ENCODE measurements at places on chromosomes 12 and 14.

GRCh38 chr12:94151582-94151981 lies 3.2 kb downstream of the PLXNC1 start:
- DNase-seq, result no peak

- no peak for DNase-seq
Observed at GRCh38 chr12:44816446-44817017, 59.6 kb downstream of the NELL2 start.

- DNase-seq, result no peak
Observed at GRCh38 chr12:27751386-27752047, 28.5 kb upstream of the KLHL42 start.

GRCh38 chr12:131123817-131124216 lies 170.1 kb downstream of the ADGRD1 start:
- DNase-seq, result no peak

GRCh38 chr12:112446008-112446725 lies 27.4 kb downstream of the PTPN11 start:
- DNase-seq, result no peak

- DNase-seq, result peak; percentile 54
Observed at GRCh38 chr12:123891516-123892179, 81.0 kb downstream of the CCDC92 start.

DNA sequence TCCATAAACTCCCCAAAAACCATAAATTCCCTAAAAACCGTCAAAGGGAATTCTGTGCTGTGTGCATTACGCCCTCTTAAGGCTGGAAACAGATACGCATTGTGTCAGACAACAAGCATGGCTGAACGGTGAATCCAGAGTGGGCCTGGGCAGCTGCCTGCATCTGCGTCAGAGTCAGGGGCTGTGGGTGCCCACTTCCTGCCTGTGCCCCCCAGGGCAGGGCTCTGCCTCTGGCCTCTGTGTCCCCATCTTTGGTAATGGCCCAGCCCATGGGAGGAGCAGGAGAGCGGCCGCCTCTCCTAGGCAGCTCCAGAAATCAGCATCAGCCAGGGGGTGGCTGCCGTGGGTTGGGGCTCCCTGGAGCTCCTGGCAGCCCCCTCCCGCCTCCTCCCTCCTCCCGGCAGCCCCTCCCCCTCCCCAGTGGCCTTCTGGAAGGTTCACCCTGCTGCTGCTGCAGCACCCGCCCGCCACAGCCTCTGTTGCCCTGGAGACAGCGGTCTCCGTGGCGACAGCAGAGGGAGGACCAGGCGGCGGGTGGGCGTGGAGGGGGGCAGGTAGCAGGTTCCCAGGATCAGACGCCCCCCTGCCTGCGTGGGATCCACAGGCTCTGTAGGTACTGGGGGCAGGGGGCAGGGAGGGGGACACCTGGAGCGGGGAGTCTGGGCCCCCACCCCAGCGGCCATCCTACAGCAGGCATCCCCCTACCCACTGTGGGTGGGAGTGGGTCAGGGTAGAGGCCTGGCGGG lies 5.9 kb downstream of the MMP17 start:
- DNase-seq, result no peak

DNA sequence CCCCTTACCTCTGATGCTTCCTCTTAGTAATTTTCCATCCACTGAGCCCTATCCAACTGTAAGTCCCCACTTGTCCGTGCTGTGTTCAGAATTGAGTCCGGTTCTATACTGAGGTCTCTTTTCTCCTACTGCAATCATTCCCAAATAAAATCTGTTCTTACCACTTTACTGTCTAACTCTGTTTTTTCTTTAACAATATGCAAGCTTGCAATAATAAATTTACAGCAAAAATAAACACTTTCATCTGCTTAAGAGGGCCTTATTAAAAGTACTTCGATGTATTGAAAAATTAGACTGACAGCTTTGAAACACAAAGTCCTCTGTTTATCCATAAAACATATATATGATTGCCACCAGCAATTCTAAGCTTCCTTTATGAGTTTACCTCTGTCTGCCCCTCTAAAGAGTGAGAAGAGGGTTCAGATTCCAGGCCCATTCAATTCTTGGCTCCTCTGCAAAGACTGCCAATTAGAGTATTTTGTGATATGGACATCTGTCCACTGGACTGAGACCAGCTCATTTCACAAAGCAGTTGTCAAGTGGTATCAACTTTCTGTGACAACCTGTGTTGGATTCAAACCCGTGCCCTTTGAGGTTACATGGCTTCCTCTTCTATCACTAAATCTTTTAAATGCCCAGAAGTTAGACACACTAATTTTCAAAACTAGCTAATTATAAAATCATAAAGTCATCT lies 39.9 kb upstream of the G2E3 start:
- no peak for DNase-seq

GRCh38 chr12:19161216-19161615 lies 31.7 kb downstream of the PLEKHA5 start:
- DNase-seq, result no peak

DNA sequence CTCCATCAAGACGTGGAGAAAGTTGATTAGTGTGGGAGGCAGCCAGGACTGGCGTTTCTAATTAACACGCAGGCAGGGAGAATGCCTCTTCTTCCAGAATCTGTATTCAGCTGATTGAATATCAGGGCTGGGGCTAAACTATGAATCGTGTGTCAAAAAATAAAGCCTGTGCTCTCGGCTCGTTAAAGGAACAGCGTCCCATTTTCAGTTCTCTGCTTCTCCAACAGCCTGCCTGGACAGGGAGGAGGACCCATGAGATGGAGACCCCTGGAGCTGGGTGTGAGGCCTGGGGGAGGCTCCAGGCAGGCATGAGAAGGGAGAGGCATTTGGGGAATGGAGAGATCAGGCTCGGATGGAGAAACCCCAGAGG lies 28.6 kb upstream of the LHX5 start:
- no peak for DNase-seq

DNA sequence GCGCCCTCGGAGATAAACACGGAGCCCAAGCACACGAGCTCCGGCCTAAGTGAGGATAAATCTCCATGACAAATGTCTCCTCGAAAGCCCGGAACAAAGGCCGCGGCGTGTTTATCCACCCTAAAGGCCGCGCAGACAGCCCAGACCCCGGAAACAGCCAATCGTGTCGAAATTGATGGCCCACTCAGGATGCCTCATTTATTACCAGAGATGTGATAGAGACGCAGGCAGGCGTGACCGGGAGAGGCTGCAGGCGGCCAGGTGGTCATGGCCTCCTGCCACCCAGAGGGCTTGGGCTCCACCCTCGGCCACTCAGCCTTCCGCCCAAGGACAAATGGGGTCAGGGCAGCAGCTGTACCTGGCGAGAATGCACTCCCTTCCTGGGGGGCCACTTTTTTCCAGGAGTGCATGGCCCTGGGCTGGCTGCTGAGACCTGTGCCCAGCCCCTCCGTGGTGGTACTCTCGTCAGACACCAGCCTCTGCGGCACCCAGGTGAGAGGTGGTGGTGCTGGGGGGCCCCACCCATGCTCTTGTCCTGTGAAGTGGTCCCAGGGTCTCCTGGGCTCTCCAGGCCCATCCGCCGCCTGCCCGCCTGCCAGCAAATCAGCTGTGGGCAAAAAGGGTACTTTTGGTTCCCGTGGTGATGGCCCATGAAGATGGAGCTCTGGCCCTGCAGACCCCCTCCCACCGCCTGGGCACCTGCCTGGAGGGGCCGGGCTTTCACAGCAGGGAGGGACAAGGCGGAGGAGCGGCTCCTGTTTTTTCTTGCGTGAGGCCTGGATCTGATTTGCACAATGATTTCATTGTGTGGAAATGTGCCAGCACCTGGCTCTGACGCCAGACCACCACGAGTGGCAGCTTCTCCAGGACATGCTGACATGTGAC lies 211.5 kb upstream of the C14orf180 start:
- DNase-seq, result no peak

GRCh38 chr12:117522559-117522958 lies 161.1 kb upstream of the NOS1 start:
- DNase-seq, result no peak

DNA sequence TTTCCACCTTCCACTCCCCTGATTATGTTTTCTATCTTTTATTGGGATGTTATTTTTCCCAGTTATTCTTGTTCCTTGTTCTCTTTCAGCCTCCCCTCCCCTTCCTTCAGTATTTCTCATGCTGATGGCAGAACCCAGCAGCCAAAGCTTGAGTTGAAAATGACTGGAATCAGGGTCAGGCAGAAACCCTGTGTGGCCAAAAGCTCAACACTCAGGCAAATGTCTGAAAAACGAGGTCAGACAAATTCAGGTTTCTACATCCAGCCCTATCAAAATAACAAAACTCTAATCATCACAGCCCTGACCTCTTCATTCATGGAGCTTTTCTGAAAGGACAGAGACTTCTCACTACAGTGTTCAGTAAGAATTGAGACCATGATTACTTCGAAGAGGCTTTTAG lies 134.6 kb downstream of the PTPRR start:
- DNase-seq, result no peak

DNA sequence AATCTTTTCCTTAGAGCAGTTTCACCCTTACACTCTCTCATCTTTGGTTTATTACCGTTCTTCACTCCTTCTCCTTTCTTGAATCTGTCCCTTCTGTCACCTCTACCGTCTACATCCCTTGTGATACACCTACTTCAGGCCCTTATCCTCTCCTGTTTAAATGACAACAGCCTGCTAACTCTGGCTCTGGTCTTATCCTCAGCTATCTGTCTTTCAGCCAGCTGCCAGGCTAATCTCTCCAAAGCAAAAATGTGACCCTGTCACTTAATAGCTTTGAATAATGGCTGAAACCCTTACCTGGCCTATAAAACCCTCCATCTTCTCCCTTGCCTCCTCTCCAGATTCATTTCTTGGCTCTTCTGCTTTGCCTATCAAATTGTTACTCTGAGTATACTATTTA lies 32.3 kb downstream of the BEST3 start:
- DNase-seq, result no peak

GRCh38 chr12:43357141-43357540 lies 194.9 kb downstream of the ADAMTS20 start:
- DNase-seq, result no peak

GRCh38 chr14:65167072-65167645 lies 64.8 kb upstream of the MAX start:
- peak; percentile 20 for DNase-seq

DNA sequence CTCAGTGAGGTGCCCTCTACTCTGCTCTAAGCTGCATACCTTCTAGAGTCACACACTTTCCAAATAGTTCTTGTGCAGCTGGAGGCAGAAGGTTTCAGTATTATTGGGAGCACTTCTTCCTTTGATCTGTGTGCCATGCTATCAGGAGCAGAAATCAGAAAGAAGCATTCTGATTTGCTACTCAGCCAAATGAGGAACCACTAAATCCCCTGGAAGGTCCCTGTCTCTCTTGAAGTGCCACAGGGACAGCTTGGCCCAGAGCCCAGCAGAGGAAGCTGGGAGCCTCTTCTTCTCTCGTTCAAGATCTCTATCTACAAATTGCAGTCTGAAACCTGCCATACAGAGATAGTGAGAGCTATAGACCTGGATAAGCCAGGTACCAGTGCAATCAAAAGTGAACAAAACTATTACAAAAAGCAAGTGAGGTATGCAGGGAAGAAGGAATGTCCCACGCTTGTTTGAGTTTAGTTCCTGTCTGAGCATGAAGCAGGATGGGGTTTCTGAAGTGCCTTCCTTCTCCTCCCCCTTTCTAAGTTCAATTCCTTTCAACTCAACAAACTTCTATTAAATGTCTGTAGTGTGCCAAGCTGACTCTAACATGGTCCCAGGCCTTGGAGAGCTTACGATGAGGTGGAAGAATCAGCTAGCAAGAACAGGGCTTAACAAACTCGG lies 100.9 kb upstream of the PARP11 start:
- DNase-seq, result no peak

DNA sequence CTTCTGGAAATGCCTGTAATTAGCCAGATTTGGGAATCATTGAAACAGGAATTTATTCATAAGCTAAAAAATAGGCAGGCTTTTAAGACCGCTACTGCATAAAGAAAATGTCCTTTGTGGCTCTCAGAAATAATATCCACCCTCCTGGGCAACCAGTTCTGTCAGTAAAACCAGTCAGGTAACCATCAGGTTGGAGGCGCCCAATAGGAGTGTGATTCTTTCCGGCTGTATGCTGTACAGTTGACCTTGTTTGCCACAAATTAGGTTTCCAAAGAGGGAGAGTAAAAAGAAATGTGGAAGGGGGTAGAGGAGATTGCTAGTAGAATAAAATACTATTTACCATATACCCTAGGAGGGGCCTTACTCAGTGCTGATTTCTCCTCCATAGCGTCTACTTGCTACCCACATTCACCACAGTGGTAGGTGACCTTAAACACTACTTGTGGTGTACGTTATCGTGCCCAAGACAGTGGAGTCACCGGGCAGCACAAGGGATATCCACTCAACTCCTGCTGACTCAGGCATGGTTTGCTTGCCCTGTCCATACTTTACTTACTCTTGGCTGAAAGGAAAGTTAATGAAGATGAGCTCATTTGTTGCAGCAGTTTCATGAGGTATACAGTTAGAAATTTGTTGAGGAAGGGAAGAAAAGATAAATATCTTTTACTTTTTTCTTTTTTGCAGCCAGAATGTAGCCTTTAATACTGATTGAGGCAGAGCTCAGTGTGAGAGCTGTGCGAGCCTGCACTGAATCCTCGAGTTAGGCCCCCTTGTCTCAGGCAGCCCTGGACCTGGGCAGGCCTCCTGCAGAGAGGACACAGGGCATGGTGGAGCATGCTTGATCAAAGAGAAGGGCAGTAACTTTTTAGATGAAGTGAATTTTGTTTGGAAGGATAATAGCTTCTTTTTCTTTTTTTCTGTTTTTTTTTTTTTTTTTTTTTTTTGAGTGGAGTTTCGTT lies 76.7 kb downstream of the DIP2B start:
- peak; percentile 84 for DNase-seq

DNA sequence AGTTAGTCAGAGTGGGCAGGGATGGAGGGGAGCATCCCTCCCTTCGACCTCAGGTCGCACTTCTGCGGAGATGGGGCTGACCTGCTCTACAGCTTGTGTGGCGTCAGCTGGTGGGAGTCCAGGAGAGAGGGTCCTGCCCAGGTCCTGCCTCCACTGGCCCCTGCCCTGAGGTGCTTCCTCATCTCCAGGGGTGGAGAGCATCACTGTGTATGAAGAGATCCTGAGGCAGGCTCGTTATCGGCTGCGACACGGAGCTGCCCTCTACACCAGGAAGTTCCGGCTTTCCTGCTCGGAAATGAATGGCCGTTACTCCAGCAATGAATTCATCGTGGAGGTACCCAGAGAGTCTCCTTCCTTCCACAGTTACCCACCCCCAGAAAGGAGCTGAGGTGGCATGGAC lies 20.2 kb downstream of the CLSTN3 start:
- no peak for DNase-seq

- DNase-seq, result no peak
Observed at GRCh38 chr14:102907980-102908730, 14.3 kb upstream of the AMN start.
